Esophagus squamous epithelium (tissue), 5 donors: ENCODE measurements at places on chromosomes 7 and 10.

- DNase-seq = no peak
These were observed 22.7 kb upstream of the TRPV6 start for GRCh38 chr7:142908290-142908689.

- no peak for DNase-seq
These were observed 44.3 kb downstream of the CPED1 start for GRCh38 chr7:121032645-121033460.

DNA sequence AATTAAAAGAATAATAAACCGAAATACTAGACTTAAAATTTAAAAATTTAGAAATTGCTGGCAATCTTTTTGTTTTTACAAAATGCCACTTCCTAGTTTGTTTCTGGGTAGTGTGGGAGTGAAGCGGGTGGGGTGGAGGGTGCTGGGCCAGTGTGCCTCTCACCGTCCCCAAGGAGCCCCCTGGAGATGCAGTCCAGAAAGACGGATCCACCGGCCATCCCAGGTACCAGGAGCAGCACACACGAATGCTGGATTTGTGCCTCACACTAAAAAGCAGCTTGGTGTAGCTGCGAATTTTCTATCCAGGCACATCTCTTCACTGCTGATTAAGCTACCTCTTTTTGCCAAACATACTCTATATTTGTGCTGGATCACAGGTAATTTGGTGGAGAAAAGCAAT lies 618.1 kb downstream of the DNAJB6 start:
- DNase-seq = no peak

DNA sequence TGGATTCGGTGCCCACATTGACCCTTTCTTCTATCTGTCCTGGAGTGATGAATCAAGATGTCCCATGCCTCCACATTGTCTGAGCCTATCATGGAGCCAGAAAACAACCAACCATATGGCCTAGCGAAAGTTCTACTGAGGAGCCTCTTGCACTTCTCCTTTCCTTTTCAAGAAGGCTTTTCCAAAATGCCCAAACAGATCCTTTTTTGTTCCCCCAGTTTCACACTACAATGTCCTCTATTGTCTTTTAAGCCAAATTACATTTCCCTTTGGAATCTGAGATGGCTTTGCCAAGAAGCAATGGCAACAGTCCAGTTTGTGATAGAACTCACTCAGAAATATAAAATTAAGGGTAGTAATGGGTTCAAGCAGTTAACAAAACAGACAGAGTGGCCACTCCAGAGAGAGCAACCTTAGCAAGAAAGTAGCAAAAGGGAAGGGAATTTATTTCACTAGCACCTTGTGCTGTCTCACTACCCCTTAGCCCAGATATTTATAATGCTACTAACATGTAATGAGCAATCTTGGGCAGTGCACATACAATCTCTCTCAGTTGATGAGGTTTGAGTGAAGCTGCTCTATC lies 194.6 kb upstream of the PDE1C start:
- no peak for DNase-seq

DNA sequence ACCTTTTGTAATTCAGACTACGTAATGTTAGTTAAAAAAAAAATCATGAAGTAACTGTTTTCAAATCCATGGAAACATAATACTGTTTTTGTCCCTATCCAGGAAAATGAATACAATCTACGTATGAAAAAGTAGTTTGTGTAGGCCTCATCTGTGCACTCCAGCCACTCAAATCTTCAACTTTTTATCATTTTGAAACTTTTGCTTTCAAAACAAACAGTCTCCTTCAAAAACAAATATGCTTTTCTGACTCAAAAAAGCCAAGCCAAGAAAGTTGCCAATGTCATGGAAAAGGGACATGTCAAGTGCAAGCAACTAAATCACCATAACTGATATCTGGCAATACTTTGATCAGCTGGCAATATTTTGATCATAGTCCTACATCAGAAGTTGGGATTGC lies 13.1 kb downstream of the THNSL1 start:
- DNase-seq = no peak

DNA sequence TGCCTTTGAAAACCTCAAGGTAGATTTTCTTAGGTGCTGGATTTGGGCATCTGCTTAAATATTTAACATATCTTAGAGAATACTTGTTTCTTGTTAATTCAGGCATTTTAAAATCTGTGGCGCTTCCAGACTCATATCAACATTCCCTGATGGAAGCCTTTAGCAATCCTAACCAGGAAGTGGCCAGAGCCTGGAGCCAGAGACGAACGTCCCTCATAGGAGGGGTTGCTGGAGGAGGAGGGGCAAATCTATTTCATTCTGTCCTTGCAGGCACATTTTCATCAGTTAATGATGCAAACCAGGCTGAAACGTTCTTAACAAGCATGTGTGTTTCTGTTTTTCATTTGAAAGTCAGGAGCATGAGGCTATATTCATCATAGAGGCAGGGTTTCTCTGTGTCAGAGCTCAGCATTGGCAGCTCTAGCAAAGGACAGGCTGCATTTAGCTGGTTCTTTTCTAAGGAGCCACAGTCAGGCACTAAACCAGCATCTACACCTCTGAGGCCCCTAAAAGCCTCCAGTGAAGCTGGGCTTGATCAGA lies 17.8 kb upstream of the IFIT2 start:
- no peak for DNase-seq

DNA sequence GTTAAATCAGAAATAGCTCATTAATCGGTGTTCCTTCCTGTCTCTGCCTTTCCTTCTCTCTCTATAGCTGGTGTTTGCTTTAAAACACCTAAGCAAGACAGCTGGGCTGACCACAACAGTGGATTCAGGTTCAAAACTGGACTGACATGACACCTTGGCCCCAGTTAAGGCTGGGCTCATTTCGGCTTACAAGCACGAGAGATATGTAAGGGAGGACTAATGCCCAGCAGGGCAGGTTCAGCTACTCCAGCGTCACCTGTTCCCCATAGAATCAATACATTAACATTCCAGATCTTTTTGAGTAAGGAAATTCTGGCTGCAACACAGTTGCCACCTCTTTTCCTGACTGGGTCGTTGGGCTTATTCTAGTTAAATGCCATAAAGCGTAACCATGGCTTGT lies 323.0 kb upstream of the AOAH start:
- DNase-seq = no peak

- no peak for DNase-seq
These were observed 153.0 kb downstream of the SNX13 start for GRCh38 chr7:17787257-17787656.

- DNase-seq = peak; percentile 39
These were observed 81.1 kb downstream of the ZMIZ1 start for GRCh38 chr10:79149662-79150443.

DNA sequence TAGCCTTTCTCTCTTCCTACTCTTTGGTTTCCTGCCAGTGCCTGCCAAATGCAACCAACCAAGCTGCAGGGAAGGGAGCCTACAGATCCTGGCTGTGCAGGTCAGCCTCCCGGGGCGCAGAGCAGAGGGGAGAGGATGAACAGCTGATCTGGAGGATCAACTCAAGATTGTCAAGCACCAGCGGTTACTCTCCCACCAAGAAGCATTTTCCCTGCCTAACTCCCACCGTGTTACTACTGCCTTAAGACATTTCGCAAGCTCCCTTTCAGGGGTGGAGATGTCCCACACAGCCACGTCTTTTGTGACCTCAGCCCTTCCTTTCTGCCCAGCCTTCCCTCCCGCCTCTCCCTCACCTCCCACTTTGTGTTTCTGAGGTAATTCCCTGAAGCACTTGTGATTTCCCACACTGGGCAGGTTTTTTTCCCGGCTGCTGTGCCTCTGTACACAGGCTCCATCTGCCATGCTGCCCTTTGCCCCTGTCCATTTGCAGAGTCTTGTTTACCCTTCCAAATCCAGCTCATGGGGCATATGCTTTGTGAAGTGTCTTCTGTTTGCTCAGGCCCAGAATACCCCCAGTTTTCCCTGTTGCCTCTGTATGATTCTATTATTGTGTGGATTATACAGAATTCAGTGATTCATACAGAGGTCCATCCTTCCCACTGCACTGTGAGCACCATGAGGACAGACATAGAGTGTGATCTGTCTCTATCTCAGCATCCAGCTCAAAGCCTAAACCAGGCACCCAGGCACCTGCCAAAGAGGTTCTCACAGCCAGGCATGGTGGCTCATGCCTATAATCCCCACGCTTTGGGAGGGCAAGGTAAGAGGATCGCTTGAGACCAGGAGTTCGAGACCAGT lies 40.9 kb upstream of the PAPSS2 start:
- no peak for DNase-seq

GRCh38 chr7:79268730-79269129 lies 184.7 kb downstream of the MAGI2 start:
- no peak for DNase-seq

DNA sequence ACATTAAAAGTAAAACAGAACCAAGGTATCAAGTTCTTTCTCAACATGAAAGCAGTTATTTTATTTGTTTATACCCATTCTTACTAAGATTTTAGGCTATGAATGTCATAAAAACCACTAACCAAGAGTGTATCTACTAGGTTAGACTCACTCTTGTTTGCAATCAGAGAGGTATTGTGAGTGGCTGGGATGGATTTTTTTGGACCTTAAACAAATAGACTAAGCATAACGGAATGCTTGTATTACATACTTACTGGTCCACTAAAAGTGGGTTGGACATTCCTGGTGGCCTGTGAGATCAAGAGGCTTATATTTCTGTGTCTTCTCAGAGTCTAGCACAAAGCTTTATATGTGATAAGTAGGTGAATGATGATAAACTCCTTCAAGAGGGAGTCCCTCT lies 32.6 kb upstream of the CBLL1 start:
- DNase-seq = no peak

DNA sequence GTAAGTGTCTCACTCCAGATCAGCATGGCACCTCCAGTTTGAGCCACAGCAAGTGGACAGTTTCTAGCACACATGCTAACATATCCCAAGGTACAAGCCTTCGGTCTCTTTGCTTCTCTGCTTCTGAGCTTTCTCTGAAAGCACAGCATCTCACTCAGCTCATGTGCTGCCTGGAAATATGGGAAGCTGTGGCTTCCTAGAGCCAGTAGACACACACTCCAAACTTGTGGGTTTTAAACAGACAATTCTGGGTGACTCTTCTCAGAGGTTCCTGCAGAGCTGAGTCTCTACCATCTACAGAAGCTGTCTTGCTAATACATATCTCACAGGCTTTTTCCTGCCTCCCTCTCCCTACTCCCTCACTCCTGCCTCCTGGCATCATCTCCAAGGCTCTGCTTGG lies 23.9 kb upstream of the TMEM273 start:
- DNase-seq = no peak

DNA sequence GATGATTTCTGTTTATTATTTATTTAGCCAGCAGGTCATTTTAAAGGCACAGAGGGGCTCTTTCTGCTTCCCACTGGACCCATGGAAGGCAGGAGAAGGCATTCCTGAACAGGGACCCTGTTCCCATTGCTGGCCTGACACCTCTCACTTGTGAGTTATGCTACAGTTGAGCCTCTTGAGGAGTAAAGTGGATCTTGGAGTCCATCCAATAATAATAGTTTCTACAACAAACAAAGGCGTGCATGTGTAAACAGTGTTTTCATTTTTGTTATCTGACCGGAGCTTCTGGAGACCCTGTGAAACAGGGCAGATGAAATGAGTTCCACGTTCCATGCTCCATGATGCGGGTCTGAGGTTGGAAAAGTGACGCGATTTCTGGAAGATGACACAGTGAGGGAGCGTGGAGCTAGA lies 127.3 kb upstream of the HABP2 start:
- no peak for DNase-seq

GRCh38 chr7:113904521-113904920 lies 14.3 kb downstream of the PPP1R3A start:
- no peak for DNase-seq

GRCh38 chr7:115864082-115864481 lies 166.5 kb downstream of the TFEC start:
- no peak for DNase-seq

DNA sequence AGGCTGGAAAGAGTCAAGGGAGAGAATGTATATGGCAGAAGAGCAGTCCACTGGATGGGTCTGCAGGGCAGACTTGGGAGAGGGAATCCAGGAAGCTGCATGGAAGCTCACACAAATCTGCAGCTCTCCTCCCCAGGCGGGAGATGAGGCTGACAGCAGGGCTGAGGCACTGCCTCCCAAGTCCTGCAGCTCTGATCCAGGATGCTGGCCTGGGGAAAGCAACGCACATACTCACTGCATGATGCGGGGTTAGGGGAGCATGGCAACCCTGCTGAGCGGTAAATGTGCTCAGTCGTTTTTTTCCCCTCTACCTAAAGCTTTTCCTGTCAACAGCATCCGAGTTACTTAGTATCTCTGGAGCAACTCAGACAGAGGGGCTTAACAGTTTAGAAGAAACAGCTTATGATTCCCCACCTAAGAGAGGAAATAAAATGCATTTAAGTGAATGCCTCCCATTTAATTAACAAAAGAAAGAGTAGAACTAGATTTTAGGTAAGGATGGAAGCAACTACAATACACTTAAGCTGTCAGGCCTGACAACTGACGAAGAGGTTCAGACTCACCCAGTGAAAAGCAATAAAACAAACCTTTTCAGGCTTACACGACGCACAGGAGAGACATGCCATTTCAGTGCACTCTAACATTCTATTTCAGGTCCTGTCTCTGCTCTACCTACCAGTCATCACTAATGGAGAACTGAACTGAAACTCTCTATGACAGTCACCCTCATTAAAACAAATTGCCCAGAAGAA lies 37.0 kb downstream of the CHCHD3 start:
- DNase-seq = no peak

DNA sequence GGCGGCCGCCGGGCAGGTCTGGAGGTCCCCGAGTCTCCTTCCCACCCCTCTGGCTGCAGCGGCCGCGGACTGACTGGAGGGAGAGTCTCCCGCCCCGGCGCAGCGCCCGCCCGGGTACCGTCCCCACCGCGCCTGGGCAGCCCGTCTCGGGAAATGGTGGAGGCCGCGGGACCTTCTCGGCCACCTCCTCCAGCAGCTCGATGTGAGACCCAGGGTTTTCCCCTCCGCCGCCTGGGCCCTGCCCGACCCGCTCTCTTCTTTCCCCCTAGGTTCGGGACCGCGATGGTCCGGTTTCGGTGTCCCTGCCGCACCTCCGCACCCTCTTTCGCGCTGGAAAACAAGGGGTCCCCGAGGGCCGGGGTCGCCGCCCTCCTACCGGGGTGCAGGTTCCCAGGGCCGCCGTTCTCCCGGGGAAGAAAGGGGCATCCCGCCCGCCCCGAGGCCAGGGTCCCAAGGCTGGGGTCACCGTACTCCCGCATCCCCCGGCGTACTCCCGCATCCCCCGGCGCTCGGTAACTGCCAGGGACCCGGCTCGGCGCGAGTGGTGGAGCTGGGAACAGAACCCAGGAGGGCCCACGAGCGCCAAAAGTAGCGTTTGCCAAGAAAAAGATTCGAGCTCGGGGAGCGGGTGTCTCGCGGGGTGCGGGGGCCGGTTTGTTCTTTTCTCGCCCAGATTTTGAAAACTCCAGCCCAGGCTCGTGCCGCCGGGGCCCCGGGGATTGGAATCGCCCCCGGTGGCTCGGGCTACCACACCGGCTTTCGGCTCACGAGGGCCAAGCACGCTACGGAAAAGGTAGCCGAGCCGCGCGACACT lies 3.4 kb downstream of the TNRC18 start:
- no peak for DNase-seq

DNA sequence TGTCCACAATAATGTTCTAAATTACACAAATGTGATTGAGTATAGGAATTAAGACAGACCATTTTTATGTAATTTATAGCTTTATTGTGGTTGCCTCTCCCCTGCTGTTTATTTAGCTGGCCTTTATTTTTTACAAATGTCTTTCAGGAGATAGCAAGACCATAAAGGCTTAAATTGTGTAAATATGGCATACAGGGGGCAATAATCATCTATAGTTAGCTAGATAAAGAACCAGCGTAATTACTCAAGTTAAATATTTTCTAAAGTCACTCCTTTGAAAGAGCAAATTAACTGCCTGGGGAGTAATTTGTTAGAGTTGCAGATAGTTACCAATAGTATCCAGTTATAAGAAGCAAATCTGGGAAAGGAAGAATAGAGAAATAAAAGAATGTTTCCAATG lies at the start of gene MALRD1:
TSS of gene MALRD1 (plus strand) at position 313 of the 400 bp plus-strand sequence. CDS start 138 bp downstream, outside the sequence.
- DNase-seq = no peak

- DNase-seq = no peak
These were observed 2.1 kb downstream of the GIGYF1 start for GRCh38 chr7:100691676-100692577.
